ENCODE measurements at places on chromosomes 2 and 18.

GRCh38 chr18:10670856-10671255, 145.0 kb downstream of the NAPG start:
- DNase-seq = no peak

DNA sequence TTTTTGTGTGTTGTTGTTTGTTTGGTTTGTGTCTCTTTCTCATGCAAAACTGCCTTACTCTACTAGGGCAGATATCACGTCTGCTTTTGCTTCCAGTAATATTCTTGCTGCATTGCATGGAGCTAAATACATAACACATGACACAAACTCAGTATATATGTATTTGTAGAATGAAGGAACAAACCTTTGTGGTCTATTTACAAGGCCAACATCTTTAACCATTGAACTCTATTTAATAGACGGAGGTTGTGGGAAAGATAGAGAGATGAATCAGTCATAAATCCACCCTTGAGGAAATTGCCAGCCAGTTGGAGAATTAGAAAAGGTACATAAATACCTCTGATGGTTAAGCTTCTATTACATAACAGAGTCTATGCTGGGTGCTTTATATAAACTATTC, 26.0 kb upstream of the IL1RL1 start:
- DNase-seq = no peak

DNA sequence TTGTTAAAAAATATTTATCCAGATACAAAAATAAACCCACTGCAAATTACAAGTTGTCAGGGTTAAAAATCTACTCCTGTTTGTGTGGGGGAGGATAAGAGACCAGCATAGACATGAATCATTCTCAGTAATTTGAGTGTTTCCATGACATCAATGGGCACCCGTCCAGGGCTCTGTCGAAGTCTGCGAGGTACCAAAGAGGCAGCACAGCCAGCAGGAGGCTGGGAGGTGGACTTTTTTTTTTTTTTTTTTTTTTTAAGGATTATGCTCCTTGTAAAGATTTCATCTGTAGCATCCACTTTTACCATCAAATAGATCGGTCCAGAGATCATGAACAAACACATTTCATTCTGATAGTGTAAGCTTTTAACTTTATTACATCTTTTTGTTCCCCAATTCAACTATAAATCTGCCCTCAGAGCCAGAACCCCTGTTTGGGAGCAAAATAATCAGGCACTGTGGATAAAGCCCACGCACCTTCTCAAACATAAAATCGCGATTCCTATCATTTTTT, 182.0 kb downstream of the TCF4 start:
- no peak for DNase-seq

- DNase-seq = no peak
Observed at GRCh38 chr2:176234156-176234555, 35.1 kb upstream of the MTX2 start.

GRCh38 chr2:214730248-214730647, 79.2 kb downstream of the BARD1 start:
- DNase-seq = no peak

DNA sequence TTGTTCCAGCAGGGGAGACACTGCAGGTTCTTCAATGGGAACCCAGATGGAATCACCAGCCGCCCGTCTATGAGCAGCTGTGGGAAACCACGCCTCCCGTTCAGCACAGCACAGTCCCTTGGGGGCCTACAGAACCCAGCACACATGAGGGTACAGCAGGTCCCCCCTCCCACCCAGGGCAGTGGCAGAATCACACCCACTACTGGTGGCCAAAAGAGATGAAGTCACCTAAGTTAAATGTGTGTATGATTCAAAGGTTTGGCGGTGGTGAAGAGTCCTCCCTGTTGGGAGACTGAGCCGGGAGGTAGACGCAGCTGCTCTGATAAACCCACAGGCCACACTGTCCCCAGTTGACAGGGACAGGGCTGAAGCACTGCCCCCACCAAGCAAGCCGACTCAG, 44.3 kb downstream of the L3MBTL4 start:
- no peak for DNase-seq

DNA sequence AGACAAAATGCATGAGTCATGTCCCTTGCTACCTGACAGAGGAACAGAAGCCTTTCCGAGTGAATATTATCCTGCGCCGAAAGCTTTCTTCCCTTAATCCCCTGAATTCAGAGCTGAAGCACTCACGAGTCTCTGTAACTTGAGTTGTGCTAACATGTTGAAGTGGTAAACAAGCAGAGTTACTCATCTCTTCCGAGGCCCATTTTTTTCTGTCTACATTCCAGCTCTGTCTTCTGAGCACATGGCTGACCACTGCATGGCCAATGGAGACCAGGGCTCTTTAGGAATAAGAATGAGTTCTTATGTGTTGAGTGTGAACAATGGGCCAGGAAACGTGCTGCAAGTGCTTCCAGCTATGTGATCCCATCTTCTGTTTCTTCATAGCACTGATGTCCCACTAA, 73.1 kb upstream of the PID1 start:
- no peak for DNase-seq

DNA sequence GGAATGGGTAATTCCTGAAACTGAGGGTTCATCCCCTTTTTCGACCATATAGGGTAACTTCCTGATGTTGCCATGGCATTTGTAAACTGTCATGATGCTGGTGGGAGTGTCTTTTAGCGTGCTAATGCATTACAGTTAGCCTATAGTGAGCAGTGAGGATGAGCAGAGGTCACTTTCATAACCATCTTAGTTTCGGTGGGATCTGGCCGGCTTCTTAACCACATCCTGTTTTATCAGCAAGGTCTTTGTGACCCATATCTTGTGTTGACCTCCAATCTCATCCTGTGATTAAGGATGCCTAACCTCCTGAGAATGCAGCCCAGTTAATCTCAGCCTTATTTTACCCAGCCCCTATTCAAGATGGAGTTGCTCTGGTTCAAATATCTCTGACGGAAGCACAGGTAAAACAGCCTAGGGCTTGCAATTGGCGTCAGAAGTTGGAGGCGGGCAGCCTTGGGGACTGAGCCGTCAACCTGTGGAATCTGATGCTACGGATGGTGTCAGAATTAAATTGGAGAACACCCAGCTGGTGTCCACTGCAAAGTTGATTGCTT, 19.5 kb downstream of the RALBP1 start:
- DNase-seq = no peak

- DNase-seq = no peak
Observed at GRCh38 chr2:53500181-53500580, 267.4 kb upstream of the CHAC2 start.

DNA sequence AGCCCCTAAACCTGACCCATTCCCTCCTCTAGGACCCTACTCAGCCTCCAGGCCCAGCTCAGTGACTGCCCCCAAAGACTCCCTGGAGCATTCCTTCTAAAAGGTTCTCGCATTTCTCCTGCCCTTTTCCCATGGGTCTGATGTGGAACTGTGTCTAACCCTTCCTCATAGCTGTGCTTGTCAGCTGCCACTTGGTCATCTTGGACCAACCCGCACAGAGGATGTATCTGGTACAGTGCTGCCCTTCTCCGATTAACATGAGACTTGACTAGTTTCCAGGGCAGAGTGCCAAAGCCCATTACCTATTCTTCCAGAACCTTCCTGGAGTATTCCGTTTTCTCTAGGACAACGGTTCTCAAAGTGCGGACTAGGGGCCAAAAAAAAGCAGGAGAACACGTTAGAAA, 518 bp upstream of the NFU1 start:
- no peak for DNase-seq

DNA sequence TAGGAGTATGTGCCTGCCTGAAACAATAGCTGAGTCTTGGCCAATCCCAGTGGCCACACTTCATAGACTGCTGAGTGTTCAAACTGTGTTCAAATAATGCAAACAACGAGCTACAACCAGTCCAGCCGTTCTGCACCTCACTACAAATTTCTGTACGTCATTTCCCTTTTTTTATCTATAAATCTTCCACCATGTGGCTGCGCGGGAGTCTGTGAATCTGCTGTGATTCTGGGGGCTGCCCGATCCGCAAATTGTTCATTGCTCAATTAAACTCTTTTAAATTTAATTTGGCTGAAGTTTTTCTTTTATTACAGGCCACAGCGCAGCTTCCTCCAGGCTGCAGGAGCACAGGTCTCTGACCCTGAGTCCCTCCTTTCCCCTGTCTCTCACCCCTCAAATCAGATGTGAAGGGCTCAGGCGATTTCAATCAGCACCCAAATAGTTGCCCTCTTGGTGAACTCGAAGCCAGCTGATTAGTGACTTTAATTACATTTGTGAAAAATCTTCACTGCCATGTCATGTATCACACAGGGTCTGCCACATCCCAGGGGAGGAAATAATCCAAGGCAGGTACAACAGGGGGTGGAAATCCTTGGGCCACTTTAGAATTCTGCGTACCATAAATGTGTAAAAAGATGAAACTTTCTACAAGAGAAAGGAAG, 145.6 kb downstream of the NDUFA10 start:
- DNase-seq = no peak

DNA sequence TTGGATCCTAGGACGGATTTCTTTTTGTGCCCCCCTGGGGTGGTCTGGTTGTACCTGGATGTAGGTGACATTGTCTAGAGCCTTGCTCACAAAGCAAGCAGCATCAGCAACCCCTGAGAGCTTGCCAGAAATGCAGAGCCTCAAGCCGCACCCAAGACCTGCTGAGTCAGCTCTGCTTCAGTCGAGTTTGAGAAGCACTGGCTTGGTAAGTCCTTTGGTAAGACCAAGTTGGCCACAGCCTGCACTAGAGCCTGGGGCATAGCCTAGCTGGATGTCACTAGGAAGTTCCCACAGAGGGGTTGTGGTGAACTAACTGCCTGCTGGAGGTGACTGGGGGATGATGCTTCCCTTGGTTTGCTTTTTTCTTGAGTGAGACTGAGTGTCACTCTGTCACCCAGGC, 6.2 kb downstream of the ABCG5 start:
- no peak for DNase-seq

DNA sequence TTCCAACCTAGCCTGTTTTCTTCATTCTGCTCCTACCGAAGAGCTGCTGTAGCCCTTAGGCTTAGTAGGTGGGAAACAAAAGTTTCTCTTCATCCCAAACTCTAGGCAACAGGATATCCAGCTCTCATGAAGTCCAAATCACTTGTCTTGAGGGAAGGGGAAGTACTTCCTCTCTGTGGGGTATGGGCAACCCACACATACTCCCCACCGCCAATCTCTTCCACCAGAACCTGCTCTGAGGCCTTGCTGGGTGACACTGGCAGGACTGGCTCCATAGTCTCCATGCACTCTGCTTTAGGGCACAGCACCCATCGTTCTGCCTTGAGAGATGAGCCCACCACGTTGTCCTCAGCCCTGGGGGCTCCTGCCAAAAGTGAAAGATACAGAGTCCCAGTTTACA, 173.0 kb downstream of the NCK2 start:
- no peak for DNase-seq

DNA sequence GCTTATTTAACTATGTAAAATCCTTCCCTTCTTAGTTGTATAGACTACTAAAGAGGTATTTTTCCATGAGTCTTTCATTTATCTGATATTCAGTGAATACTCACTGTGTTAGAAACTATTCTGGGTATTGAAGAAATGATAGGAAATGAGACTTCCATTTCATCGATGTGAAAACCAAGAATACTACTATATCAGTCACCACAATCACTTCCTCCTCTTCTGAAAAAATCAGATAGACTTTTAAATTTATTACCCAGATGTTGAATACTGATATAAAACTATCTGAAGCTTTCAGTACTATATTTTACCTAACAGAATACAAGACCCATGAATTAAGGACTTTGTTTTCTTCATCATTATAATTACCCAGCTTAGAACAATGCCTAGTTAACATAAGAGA, 1801.1 kb upstream of the CELF4 start:
- DNase-seq = no peak

- no peak for DNase-seq
Observed at GRCh38 chr2:119389615-119390306, 23.0 kb downstream of the DBI start.

DNA sequence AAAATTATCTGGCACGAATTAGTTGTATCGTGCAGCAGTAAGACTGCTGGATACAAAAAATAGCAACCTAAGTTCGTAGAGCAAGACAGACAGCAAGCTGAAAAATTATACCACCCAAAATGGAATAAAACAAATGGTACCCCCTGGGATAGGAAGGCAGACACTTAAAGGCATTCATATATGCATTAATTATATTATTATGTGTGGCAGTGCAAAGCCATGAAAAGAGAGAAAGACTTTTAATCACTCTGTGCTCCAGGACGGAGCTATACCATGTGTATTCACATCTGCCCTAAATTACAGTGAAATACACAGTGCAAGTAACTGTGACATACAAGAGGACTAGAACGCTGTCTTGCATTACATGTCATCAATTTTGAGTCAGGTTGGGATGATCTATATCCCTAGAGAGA, 235.9 kb downstream of the GULP1 start:
- DNase-seq = no peak

DNA sequence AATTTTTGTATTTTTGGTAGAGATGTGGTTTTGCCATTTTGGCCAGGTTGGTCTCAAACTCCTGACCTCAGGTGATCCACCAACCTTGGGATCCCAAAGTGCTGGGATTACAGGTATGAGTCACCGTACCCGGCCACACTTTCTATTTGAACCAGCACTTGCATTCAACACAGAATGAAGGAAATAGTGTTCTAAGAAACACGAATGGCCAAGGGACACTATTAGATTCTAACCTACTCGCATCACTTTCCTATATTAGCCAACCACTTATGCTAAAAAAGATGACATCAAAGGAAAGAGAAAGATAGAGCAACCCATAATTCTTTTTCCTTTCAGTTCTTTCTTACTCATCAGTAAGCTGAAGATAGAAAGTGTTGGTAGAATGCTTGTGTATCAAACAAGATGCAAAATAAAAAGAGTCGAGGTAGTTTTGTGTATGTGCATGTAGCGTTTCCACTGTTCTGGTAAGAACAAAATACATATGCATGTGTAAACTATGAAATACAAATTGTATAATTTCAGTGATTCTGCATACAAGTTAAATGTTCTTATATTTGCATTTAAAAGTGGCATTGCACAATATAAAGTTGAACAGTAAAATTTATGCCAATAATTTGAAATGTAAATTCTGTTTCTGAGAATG, 247.6 kb downstream of the CDCA7 start:
- DNase-seq = no peak

- DNase-seq = no peak
Observed at GRCh38 chr2:117949806-117950205, 64.1 kb downstream of the CCDC93 start.

DNA sequence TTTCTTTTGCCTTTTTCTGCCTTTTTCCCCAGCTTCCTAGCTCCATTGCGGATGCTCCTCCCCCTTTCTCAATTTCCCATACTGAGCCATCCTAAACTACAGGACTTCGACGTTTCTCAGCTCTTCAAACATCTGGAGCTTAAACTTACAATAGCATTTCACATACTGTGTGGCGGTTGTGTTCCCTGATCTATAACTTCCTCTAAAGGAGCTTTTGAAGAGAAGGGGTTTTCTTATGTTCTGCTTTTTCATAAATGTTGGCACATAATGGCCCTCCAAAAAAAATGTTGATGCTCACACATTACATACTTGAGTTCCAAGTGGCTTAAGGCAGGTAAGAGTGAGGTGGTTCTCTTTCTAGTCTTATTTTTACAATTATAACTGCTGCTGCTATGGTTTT, 87.4 kb downstream of the RNF144A start:
- no peak for DNase-seq

Data from stimulated activated CD4-positive, alpha-beta T cell treated with anti-CD3 and anti-CD28 coated beads, Interleukin-4, amount 100 ng/mL, for 48 hours (primary cell).